ENCODE measurements at places on chromosomes 4 and X. TPM values are rescaled to one million over a fixed set of nuclear protein-coding genes. Genes with fewer than 3 reads are reported as not detected.

DNA sequence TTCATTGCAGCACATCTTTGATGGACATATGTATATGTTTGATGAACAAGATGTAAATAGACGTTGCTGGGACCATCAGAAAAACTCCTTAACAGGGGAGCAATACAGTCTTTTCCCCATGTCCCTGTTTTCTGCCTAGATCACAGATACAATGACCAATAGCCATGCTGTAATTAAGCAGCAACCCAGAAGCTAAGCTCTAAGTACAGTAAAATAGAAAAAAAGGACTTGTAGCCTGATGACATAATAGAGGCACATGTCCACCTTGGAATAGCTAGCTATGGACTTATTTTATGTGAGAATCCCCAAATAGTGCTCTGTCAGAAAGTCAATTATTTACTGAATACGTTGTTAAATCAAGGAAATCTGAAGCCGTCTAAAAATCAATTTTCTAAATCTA lies 14.9 kb downstream of the FAM13A start:
- DNase-seq = no peak

DNA sequence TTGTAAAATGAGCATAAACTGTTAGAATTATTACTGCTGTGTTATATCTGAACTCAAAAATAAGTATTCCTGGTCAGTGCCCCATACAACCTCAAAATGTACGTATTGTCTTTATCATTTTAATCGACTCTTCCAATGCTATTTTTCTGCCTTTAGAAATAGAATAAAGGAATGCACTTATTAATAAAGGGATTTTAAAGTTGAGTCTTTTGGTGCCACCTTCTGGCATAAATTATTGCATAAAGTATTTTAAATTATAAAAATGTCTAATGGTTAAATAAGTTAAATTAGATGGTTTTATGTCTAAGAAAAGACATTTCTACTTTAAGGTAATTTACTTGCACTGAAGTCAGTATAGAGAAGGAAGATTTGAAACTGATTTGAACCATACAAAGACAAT lies 424.0 kb upstream of the NDST4 start:
- DNase-seq = no peak

GRCh38 chr4:1187182-1187581 lies 14.8 kb upstream of the SPON2 start:
- DNase-seq = no peak

DNA sequence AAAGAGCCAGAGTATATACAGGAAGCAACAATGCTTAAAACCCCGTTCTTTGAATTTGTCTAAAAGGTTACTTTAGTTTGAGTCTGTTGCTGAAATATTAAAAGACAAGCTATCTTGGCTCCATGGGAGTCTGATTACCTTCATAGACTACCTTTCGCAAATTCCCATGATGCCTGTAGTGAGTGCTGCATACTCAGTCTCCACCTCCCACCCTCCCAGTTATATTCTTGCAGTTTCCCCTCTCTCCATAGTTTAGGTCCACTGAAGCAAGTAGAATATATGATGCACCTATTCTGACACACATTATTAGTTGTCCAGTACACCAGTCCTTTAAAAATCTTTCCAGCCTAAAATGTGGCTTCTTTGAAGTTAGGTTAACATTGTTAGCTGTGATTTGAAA lies 2.4 kb downstream of the CNKSR2 start:
- no peak for DNase-seq

DNA sequence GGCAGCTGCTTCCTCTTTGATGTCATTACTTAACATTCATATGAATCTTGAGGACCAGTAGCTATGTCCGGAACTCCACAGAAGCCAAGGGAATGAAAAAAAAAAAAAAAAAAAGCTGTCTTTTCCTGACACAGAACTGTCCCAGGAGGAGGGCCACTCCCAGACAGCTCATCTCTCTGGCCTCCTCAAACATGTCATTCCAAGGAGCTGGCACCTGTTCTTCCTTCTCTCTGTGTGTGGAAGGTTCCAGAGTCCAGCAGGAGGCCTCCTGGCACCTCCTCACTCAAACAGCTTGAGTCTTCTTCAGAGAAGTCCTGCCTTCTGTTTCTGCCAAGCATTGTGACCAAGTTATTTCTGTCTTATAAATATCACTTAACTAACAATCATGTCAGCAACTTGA lies 458.5 kb downstream of the AFF2 start:
- DNase-seq = no peak

GRCh38 chr4:173403051-173403450 lies 4.1 kb upstream of the SCRG1 start:
- no peak for DNase-seq

DNA sequence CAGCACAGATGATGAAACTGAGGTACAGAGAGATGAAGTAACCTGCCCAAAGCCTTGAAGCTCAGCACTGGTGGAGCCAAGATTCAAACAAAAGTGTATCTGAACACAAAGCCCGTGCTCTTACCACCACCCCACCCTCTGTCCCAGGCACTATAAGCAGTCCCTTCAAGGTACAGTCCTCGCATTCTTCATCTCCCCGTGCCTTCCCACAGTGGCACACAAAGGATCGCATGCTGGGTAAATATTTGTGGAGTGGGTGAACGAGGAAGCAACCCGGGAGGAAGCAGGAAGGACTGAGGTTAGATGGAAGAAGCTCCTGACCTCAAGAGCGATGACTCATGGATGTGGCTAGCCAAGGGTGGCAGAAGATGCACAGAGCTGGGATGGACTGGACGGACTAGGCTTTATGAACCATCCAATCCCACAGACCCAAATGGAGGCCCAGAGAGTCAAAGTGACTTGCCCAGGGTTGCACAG lies 18.4 kb downstream of the IQSEC2 start:
- no peak for DNase-seq

ZCCHC12 gene
- total RNA-seq = 22.7 TPM

GRCh38 chr4:180811556-180811955 lies 1431.6 kb upstream of the TENM3 start:
- DNase-seq = no peak

DNA sequence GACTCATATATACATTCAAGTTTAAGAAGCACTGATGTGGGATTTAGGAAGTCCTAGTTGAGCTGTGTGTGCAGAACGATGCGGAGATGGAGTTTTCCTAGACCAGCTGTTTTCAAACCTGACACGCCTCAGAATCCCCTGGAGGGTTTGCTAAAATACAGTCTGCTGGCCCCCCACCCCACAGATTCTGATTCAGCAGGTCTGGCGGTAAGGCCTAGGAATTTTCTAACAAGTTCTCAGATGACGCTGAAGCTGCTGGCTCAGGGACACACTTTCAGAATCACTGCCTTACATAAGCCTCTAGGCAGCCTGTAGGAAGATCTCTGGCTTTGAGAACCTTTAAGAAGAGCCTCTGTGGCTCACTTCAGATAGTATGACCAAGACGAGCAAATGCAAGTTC lies 73.1 kb downstream of the PHEX start:
- no peak for DNase-seq

DNA sequence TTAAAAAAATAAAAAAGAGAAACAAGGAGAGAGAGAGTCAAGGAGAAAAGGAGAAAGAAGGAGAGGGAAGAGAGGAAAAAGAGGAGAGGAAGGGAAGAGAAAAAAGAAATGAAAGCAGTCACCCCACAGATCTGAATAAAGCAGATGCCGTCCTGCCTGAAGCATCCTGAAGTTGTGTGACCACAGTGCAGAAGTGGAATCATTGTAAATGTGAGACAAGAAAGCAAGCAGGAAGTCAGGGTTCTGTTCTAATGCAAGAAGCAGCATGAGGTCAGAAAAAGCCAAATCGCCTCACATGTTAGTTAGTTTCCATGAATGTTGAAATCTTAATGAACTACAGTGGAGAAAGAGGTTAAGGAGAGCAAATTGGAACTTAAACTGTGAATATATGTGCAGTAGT lies 692.5 kb downstream of the CENPC start:
- no peak for DNase-seq

GRCh38 chr4:110512901-110513300 lies 36.9 kb downstream of the ENPEP start:
- no peak for DNase-seq

DNA sequence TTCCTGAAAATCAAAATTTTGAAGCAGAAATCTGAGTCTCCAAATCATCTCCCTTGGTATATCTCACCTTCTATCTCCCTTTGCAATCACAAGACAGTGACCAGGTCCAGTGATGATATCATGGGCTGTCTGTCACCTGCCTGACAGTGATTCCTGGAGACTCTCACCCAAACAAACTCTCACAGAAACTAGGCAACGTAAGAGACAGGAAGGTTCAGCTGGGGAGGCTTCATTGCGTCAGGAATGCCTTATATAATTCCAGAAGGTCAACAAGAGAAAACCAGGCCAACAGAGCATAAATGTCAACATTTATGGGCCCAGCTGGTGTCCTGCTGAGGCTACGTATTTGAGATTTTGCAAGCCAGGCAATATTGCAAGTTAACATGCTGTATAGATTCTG lies 412.7 kb downstream of the KCNIP4 start:
- DNase-seq = no peak

GRCh38 chr4:85430697-85431096 lies 44.3 kb upstream of the ARHGAP24 start:
- DNase-seq = no peak

ITIH6 gene
- not detected for total RNA-seq

CHRNA9 gene
- total RNA-seq = not detected

GRCh38 chrX:38636949-38637819 lies 75.8 kb downstream of the TSPAN7 start:
- no peak for DNase-seq

GRCh38 chr4:174358829-174359228 lies 75.1 kb downstream of the CEP44 start:
- no peak for DNase-seq

CYBB gene
- 0.61 TPM for total RNA-seq

FAM9B gene
- not detected for total RNA-seq

CYLC1 gene
- not detected for total RNA-seq

CLGN gene
- 19.6 TPM for total RNA-seq

LRIT3 gene
- 0.12 TPM for total RNA-seq

DNA sequence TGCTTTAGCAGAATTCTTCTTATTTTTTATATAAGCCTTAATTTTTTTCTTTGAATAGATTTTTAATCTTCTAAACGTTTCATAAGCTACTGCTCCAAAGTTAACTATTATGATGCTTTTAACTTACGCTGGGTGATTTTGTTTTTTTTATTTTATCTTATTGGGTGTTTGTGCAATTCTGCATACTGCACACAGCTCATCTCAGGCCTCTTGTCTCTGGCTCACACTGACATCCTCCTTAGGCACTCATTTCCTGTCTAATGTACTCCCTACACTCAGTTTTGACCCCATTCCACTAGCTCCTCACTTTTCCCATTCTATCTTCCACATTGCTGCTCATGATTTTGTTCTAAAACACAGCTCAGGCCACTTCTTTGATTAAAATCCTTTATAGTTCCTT lies 111.9 kb upstream of the MAP9 start:
- no peak for DNase-seq

DNA sequence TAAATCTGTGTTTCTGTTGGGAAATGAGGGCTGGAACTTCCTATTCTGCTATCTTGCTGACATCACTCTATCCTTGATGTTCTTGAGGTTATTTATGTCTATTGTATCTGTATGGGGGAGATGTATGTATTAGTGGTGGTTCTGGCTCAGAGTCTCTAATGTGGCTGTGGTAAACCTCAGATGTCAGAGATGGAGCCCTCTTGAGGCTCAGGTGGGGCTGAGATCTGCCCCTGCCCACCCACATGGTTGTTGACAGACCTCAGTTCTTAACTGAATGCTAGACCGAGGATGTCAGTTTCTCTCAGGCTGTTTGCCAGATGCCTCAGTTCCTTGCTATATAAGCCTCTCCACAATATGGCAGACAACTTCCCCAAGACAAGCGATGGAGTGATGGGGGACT lies 3.3 kb upstream of the CPE start:
- DNase-seq = no peak

- no peak for DNase-seq
These were observed 807.8 kb downstream of the RAPGEF2 start for GRCh38 chr4:159910721-159911120.

DNA sequence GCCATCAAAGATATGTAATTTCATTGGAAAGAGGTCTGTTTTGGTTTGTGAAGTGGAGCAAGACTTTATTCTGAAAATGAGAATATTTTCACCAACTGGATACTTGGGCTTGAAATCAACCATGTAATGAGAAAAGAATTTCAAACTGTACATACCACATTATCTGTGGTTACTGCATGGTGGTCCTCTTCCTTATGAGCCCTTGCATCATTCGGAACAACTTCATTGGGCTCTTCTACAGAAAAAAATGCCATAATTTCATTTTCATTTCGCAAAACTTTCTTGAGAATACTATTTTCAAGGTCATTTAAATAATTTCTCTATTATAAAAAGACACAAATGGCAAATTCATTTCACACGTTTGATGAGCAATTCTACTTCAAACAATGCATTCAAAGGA lies 148.6 kb upstream of the RPS6KA6 start:
- no peak for DNase-seq

KLHL2 gene
- total RNA-seq = 19.7 TPM

DNA sequence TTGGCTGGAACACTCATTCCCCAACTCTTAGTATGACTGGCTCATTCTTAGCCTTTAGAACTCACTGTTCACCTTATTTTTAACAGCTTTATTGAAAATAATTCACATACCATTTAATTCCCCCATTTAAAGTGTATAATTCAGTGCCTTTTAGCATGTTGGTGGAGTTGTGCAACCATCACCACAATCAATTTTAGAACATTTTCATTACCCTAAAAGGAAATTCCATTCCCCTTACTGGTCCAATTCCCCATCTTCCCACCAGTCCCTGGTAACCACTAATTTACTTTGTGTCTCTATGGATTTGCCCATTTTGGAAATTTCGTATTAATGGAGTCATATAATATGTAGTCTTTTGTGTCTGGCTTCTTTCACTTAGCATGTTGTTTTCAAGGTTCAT lies 19.7 kb downstream of the NHSL2 start:
- no peak for DNase-seq

DNA sequence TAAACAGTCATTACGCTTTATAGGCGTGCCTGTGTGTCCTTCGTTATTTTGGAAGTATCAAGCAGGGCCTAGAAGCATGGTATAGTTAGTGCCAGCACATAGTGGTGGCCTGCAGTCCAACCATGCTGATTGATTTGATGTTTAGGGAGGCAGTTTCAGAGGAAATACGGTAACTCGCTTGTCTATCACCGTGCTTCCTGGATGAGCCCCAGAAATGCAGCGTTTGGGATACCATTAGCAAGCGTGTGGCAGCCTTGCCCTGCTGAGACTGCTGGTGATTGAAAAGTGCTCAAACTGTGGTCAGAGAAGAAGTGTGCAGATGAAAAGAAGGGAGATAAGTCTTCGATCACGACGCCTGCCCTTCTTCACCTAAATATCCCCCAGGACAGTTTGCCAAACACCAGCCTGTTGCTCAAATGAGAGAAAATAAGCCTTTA lies 158.4 kb downstream of the CHIC2 start:
- no peak for DNase-seq

- no peak for DNase-seq
These were observed 5.7 kb upstream of the IL13RA2 start for GRCh38 chrX:115023139-115023538.

DNA sequence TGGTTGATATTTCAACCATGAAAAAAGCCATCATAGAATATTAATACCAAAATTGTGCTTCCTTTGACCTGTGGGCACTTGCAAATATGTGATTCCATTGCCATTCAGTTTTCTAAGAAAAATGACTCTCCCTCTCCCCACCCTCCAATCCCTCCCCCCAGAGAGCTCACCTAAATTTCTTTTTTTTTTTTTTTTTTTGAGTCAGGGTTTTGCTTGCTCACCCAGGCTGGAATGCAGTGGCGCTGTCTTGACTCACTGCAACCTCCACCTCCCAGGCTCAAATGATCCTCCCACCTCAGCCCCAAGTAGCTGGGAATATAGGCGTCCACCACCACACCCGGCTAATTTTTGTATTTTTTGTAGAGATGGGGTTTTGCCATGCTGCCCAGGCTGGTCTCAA lies 47.0 kb downstream of the SNX25 start:
- no peak for DNase-seq

TEX13B gene
- not detected for total RNA-seq

Data from glutamatergic neuron (in vitro differentiated cells).